Stimulated activated CD4-positive, alpha-beta T cell treated with anti-CD3 and anti-CD28 coated beads, Interleukin-1b, Interleukin-23, amount 100 ng/mL, for 48 hours (primary cell): ENCODE measurements at places on chromosomes 7 and 10.

DNA sequence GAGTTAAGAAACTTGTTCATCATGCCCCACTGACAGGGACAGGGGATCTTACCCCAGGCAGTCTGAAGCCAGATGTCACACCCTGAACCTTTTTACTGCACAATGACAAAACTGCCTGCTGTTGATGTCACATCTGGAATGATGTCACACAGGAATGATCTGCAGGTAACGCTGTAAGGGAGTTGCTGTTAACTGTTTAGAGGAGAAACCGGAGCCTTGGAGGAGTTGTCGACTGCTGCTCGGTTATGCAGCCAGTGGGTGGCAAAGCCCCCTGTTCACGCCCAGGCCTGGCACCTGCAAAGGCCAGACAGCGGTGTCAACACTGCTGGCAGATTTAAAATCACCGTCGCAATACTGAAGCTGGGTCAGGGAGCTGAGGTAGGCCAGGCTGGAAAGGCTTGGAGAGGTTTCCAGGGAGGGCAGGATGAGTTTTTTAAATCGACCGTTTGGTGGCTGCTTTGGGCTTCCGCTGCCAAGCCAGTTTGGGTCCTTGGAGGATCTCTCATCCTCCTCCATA lies 10.0 kb upstream of the SLIT1 start:
- no peak for DNase-seq

- DNase-seq: no peak
Measured at GRCh38 chr10:2401459-2401858, 664.1 kb upstream of the ADARB2 start.

GRCh38 chr10:112369495-112370423 lies 4.2 kb upstream of the ACSL5 start:
- no peak for DNase-seq

- peak; percentile 68 for DNase-seq
Measured at GRCh38 chr7:158818325-158819213, 10.7 kb downstream of the ESYT2 start.

GRCh38 chr10:79013406-79013987 lies 55.3 kb upstream of the ZMIZ1 start:
- DNase-seq: no peak

DNA sequence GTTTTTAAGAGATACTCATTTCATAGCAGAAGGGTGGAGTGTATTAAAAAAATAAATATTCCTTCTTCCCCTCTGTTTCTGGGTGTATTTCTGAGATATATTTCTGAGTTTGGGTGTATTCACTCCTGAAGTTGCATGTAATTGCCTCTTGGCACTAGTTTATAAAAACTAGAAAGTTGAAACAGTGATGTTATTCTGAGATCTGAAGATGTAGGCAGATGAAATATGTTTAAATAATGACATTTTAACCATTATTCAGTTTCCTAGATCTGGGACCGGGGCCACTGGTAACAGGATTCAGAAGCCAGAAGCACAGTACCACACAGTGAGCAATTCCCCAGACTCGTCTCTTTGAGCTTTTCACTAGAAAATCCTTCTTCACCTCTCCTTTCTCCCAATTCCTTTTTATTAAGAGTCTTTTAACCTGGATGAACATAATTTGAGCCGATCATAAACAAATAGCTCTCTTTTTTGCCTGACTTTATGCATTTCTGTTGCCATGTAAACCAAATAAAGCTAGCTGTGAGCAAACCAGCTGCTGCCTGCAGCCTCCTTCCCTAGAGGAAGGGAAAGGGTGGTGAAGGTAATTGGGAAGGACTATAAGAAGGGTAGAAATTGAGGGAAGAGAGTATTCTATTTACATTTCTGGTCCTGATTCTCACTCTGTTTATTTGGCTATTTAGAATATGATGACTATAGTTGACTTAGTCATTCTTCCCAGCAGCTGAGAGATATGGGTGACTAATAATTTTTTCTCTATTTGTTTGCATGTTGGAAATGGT lies 101.8 kb upstream of the STRIP2 start:
- DNase-seq: no peak

DNA sequence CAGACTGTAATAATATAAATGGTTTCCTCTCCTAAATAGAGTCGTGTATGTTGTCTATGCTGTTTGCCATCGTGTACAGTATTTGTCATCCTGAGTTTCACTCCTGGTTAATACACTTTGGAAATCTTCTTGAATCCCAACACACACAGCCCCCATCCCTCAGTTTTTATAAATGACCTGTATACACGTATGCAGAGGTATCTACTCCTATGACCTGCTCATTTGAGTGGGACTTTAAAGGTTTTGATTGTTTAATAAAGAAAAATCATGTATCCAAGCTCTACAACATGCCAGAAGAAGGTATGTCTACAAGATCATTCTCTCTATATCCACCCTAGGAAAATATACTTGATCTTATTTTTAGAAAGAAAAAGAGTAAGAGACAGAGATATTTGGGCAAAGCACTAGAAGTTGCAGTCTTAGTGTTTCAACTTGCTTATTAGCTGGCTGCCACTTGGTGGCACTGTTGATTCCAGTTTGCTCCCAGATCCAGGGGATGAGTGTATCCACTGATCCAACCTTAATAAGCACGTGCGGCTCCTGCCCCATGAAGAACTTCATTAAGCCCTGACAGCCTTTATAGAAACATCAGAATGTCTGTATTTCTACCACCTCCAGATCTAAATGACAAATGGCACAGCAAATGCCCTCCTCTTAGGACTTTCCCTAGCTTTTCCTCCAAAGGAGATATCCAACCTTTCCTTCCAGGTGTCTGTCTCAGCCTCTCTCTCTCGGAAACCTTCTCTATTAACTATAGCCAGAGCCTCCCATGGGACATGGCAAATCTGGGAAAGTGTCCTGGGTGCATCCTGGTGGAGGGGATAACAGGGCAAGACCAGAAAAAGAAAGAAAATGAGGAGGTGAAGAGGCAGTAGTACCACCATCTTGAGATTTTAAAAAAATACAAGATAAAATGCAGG lies 181.6 kb upstream of the NEBL start:
- DNase-seq: peak; percentile 34

- no peak for DNase-seq
Measured at GRCh38 chr10:61354401-61354975, 98.7 kb downstream of the TMEM26 start.

DNA sequence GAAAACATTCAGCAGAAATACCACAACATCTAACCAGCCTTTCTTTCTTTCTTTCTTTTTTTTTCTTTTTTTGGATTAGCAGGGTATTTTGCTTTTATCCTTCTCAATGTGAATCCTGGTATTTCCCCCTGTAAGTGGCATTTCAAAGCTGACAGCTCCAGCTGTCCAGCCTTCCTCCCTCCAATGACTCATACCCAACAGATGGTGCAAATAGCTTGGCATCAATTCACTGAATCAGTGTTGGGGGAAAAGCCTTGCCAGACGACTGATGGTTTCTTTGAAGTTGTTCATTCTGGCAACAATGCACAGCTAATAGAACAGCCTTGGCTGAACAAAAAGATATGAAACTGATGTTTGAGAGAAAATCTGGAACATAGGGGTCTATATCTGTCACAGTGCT lies 316.8 kb upstream of the STEAP1 start:
- DNase-seq: no peak

DNA sequence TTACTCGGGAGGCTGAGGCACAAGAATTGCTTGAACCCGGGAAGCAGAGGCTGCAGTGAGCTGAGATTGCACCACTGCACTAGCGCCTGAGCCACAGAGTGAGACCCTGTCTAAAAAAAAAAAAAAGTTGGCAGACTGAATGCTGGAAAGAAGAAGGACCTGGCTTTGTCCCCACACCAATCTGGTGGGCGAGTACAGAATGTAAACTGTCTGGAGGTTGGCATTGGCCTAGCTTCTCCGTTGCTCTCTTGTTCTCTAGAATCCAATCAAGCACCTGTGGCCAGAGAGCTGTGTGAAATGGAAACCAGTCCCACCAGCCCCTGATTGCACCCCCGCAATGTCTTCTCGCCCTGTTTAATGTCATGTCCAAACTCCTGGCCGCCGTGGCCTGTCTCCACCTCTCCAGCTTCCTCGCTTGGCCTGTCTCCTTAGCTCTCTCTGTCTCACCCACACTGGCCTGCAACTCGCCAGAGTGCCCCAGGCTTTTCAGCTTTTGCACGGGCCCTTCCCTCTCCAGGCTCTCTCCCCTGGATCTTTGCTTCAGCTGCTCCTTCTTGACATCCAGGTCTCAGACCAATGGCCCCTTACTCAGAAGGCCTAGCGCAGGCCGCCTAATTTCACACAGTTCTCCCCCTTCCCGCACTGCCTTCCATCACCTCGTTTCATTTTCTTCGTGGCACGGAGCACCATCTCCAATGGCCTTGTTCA lies 670 bp upstream of the AGK start:
- no peak for DNase-seq

DNA sequence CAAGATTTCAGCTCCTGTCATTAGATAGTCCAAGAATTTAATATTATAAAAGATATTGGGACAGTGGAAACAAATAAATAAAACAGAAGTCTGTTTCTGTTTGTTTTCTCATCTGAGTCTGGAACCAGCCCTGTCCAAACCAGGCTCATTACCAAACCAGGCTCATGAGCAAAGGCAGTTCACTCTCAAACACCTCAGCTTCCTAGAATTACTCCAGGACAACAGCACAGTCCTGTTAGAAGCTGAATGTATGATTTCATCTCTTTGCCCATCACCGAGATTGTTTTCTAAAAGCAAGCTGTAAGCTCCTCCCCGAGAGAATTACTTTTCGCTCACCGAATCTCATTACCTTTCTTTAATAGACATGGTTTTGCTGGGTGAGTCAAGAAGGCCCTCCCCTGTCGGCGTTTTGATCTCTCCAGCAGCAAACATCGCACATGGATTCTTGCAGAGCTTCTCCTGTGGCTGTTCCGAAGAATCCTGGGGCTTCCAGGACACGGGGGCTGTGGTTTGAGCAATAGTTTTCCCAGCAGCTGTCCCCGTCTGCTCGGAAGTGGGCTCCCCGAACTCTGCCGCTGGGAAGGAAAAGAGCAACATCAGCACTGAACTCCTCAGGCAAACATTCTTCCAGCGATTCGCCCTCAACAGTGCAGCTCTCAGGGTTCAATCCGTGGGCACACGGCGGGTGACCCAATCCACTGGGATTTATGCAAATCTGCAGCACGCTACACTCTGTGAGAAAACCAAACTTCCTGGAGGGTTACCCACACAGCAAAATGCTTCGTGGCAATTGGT lies 112.5 kb downstream of the SVIL start:
- no peak for DNase-seq
